CD4-positive, alpha-beta memory T cell (primary cell): ENCODE measurements at places on chromosomes 12 and 14.
A peak's percentile ranks its signal among the peaks of the same experiment; 100 is the strongest.

DNA sequence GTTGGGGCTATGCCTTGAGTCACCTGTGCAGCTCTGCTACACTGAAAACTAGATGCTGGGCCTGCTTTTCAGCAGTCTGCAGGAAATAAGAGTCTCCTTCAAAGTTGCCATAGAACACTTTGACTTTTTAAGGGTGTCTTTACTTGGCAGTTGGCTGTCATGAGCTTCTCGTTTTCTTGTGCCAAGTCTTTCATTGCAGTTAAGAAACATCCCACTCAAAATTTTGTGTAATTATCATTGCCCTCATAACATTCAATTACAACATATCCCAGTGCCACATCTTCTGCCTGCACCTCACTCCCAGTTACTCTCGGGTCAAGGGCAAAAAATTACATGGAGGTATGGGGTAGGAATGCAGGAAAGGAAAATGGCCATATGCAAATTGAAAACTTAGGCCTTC lies 29.1 kb downstream of the GPR65 start:
- no peak for DNase-seq

DNA sequence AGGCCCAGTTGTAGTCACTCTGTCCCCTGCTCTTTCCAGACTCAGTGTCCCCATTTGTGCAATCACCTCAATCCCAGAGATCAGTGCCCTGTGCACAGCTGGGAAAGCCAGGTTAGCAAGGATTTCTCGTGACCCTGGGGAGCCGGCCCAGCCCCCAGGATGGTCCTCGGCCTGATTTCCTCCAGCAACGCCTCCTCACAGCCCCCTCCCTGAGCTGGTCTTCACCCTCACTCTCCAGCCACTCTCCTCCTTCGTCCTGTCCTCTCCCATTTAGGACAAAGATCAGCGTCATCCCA lies 194.8 kb upstream of the C14orf180 start:
- no peak for DNase-seq

DNA sequence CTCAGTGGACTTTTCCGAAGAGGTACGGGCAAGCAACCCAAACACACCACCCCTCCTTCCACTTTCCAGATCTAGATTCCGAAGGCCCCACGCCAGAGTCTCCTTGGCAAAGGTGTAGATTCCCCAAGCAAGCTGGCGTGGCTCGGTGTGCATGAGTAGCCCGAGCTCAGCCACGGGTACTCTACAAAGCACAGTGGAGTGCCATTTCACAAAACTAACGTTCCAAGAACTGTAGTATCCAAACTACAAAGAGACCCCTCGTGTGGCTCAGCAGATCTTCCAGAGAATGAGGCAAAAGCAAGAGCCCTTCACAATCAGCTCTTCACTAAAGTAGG lies 72.1 kb downstream of the FOXN3 start:
- DNase-seq, result no peak

GRCh38 chr12:106269150-106269771 lies 21.4 kb upstream of the CKAP4 start:
- DNase-seq, result no peak

- DNase-seq, result no peak
These were observed 17.4 kb upstream of the NAP1L1 start for GRCh38 chr12:76101739-76102385.

DNA sequence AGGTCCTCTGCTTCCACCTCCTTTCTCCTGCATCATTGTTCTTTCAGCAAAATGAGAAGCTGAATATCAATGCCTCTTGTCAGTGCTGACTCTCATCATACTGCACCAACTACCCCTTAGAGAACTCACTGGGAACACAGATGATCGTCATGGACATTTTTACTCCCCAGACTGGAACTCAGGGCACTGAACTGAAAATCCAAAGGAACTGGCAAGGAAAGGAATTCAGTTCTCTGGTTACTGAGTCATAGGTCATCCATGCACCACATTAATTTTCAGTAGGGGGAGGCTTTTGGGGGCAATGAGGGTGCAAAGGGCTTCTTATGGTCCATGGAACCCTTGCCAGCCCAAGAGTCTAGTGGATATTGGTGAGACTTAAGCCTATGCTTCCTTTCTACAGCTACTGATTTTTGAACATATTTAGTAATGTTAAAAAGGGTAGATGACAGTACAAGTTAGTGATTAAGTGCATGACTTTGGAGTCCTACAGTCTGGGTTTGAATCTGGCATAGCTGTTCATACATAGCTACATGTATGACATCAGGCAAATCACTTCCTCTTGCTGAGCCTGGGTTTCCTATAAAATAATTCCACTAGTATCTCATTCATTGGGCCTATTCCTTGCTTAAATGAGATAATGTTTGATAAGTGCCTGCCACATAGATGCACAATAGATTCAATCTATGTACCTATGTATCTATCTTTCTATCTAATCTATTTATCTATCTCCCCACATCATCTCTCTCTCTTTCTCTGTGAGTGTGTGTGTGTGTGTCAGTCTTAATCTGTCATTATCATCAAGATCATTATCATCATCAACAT lies 29.2 kb downstream of the BBS10 start:
- no peak for DNase-seq

DNA sequence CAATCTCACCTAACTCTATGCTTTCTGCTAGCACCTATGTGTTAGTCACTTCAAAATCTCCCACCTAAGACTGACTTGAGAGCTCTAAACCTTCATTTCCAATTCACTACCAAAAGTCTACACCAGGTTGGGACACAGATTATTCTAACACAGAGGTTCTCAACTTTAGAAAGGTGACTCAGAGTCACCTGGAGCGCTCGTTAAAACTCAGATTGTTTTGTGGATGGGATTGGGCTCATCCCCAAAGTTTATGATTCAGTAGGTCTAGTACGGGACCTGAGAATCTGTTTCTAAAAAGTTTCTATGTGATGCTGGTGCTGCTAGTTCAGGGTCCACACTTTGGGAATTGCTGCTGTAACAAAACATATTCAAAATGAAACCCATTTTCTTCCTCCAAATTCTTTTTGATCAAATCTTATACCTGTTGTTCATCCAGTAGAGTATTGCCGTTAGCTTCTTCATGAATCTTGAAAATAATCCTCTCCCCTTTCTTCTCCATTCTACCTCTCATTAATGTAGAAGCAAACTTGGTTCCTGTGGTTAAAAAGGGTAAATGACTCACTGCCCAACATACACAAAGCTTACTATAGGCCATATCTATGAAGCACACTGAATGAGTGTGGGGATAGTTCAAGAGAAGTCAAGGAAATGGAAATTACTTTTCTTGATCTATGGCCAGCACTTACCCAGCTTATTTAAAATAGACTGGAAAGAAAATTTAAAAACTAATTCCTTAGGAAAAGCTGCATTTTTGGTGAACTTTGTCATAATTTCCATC lies 206.7 kb downstream of the KIF21A start:
- DNase-seq, result no peak

DNA sequence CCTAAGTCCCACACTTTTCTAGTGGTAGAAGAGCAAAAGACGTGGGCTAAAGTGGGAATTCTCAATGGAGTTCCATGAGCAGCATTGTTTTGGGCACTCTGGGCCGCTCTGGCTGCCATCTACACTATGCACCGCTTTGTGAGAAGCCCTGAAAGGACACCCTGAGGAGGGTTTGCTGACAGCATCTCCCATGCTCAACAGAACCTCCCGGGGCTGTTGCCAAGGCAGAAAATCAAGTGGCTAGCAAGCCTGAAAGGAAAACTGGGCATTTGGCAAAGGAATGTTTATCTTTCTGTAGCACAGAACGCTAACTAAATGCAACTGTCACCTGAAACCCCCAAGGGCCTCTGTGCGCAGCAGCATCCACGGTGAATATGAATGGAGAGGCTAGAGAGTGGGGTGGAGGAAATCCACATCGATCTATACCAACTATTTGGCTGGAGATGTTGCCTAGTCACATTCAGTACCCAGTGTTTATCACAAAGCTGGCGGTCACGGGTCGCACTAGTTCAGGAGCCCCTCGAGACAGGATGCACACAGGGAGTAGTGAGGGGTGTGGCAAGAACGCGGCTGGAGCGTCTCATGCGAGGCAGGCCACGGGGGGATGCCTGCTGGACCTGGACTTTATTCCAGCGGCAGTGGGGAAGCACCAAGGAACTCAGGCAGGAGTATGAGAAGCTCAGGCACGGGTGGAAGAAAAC lies 14.2 kb downstream of the APPL2 start:
- no peak for DNase-seq

DNA sequence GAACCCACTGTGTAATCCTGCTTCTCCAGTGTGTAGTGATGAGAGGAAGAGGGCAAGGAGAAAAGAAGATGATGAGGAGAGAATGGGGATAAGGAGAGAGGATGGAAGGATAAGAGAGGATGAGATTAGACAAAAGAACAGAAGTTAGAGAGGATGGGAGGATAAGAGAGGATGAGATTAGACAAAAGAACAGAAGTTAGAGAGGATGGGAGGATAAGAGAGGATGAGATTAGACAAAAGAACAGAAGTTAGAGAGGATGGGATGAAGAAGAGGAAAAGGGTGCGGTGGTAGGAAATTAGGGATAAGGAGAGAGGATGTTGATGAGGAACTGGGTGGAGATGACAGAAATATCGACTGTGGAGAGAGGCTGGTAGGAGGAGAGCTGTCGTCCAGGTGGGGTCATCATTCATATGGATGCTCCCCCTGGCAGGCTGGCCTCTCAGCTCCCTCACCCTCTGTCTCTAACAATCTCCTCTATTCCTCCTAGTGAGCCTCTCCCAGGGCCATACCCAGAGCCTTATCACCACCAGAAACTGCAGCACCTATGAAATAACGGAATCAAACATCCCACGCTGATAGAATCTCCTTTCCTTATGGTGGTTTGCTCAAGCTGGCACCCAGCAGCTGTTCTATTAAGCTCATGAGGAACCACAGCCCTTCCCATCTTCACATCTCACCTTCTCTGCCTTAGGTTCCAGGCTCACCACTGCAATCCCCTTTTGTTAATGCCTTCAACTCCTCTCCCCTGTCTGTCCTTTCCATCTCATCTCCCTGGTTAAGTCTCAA lies 6.0 kb upstream of the CIROP start:
- DNase-seq, result no peak

DNA sequence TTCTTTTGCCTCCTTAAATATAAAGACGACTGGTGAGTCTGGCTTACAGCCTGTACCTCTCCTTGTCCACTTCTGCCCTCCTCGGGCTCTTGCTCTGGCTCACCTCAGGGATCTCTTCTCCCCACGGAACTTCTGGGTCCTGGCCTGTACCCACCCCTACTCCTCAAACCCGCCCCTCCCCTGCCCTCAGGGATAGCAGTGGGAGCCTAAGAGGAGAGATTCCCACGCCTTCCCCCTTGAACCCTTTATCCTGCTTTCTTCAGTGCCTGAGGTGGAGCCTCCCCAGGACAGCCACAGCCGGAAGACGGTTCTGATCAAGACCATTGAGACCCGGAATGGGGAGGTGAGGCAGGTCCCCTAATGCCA lies 2.7 kb downstream of the PRPH start:
- DNase-seq, result no peak

DNA sequence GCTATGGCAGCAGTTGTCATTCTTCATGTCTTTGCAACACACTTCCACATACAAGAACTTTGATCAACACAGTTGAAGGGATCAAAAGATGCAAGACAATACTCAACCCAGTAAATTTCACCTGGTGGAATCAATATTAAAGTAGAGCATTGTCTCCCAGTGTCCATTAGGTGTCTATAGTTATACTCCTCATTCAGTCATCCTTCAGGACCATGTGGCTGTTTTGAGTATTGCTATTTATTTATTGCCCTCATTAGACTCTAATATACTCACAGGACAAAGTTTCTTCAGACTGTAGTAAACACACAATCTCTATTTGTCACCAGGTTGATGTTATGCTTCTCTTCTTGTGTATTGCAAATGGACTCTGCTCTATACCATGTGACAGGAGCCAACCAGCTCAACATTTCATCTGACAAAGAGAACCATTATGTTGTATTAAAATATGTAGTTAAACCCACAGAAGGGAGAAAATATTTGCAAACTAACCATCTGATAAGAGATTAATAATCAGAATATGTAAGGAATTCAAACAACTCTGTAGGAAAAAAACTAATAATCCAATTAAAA lies 146.6 kb downstream of the TGFB3 start:
- DNase-seq, result no peak

- no peak for DNase-seq
These were observed 165.7 kb downstream of the AKAP6 start for GRCh38 chr14:32494609-32495434.

DNA sequence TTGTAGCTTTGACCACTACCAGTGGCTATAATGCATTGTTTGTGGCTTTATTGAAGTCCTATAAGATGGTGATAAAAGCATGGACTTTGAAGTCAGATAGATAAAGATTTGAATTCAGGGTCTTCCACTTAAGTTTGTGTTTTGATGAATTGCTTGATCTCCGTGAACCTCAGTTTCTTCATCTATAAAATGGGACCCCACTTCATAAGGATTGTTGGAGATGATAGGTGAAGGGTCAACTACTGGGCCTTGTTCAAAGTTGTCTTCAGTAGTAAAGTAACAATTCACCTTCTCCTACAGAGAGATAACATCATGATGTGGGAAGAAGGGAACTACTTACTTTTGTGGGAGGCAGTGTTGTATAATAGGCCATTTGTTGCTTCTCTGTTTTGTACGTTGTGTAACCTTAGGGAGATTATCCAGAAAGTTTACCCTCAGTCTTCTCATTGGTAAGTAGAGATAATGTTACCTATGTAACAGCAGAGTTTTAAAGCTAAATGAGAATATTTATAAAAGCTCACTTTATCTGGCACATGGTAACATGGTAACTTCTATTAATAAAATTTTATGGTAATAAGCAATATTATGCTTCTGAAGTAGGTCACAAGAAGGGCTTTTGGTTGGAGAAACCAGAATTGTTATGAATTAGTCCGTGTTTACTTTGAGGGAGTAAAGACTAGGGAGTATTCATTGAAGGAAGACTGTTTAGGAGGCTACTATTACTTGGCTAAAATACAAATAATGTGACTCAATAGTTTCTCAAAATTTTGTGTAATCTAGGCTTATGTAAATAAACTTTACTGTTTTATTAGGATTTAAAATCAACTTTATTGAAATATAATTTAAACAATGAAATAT lies 15.1 kb downstream of the ADIPOR2 start:
- no peak for DNase-seq

DNA sequence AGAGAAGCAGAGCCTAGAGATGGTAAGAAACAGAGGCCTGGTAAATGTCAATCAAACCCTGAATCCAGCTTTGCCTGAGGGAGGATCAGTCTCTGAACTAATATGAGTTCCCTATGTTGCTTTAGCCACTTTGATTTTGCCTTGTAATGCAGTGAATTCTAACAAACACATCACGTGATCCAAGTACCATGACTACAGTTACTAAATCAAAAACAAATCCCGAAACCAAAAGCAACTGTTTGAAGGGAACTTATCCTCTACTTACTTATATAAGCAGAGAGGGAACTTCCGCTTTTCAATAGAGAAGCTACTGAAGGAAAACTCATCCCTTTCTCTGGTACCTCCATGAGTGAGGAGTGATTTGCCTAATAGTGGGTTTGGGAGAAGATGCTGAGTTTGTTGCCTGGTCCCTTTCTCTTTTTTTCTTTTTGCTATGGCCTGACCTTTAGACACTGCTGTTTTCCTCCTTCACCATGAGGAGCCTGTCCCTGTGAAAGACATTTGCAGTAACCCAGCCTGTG lies 7.7 kb upstream of the PPTC7 start:
- peak; percentile 76 for DNase-seq
